ENCODE measurements at places on chromosomes 16 and 17.

- no peak for DNase-seq
These were observed 10.5 kb upstream of the CYLD start for GRCh38 chr16:50731130-50731988.

- no peak for DNase-seq
These were observed 103.7 kb downstream of the NPIPB5 start for GRCh38 chr16:22614271-22614947.

DNA sequence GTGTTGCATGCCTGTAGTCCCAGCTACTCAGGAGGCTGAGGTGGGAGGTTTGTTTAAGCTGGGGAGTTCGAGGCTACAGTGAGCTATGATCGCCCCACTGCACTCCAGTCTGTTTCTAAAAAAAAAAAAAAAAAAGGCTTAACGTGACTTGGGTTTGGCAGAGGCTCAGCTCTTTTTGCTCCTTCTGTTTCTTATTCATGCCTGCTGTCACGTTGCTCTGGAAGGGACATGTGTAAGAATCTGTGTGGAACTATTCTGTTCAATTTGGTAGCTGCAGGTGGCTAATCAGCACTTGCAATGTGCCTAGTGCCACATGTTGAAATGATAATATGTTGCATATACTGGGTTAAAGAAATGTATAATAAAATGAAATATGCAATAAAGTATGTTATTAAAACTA lies 20.9 kb upstream of the SYT17 start:
- no peak for DNase-seq

GRCh38 chr17:51045621-51046020 lies 75.0 kb downstream of the SPAG9 start:
- DNase-seq: no peak

DNA sequence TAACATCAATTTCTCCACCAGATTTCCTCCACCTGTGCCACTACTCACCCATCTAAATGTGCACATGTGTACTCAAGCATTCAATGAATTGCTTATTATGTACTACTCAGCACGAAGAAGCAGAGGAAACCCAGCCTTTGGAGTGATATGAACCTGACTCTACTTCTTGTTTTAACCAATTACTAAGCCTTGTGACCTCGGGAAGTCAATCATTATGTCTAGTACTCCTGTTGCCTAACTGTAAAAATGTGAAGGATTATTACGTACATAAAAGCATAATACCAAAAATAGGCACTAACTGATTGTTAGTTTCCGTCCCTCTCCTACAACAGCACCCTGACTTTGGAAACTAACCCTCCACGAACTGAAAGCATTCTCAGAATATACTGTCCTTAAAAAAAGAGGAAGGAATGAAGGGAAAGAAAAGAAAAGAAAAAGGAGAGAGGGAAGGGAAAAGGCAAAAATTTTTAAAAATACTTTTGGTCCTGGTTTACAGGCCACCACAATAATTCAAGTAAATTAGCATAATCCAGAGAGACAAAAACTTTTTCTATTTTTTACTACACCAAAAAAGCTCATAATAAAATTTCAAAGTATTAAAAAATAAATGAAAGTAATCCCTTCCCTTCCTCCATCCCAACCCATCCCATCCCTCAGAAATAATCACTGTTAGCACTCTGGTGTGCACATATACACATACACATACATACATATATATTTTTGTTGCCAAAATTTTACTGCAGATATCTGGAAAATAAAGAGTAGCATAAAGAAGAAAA lies 53.6 kb downstream of the KANSL1 start:
- no peak for DNase-seq

DNA sequence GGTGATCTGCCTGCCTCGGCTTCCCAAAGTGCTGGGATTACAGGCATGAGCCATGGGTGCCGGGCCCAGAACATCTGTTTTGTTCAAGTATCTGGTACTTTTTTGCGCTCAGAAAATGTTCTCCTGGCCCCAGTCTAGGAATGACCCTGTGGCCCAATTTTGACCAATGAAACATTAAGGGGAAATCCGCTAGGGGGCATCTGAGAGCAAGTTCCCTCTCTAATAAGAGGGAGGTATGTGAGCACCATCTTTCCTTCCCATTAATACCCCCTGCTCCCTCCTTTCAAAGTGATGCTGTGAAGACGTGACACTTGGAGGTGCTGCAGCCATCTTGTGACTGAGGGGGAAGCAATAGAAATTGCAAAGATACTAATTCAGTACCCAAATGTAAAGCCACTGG lies 16.5 kb upstream of the CLEC3A start:
- no peak for DNase-seq
